ENCODE measurements at places on chromosomes 5 and 9.

DNA sequence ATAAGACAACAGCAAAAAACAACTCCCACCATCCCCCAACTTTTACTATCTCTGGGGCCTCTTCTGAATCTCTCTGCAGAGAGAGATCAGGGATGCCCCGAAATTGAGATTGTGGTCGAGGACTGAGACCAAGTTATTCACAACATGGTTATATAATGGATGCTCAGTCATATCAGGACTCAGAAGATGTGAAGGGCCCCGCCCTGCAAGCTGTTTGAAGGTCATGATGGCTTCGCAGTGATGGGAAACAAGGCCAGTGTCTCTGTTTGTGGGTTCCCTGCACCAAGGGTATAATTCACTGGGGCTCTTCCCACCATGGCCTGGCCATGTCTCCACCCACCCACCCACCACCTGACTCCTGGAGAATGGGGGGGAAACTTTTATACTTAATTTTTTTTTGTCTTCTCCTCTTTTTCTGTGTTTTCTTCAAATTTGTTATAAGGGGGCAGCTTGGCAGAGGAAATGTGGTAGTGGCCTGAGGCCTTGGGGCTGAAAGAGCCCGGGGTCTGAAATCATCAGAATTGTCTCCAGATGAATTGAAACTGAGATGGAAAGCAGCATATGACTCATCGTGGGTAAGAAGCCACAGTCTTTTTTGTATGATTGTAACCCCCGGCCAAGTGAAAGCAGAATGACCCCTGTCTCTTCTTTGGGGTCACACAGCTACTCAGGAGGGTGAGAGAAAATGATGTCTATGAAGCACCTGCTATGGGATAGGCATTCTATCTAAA is 15.0 kb upstream of the TEX48 start:
- DNase-seq = peak; percentile 51

DNA sequence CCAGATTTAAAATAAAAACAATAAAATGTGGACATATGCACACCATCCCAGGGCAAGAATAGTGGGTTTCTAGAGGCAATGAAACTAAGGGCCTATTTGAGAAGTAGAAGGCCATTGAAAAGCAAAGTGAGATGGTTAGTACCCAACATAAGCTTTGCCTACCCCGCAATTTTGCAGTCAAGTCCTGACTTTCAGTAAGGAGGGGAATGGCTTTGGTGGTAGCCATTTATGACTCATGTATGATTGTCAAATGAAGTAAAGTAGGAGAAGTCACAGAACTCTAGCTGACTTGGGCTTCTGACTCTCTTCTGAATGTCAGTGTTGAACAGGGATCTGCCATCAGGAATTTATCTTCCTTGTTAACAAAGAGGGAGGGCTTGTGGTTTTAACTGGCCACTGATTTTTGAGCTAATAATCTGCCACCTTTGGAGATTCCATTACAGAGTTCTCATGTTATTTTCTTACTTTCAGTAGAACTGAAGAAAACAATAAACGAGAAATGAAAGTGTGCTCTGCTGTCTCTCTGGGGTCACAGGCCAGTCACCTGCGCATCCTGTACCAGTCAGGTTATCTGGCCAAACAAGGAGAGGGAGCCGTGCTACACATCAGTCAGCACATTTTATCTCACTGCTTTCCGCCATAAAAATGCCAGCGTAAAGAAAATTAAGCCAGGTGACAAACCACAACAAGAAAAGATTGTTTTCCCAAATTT is 14.3 kb upstream of the SNCAIP start:
- no peak for DNase-seq

- DNase-seq = no peak
These were observed 84.6 kb downstream of the PLPP1 start for GRCh38 chr5:55450050-55450765.

DNA sequence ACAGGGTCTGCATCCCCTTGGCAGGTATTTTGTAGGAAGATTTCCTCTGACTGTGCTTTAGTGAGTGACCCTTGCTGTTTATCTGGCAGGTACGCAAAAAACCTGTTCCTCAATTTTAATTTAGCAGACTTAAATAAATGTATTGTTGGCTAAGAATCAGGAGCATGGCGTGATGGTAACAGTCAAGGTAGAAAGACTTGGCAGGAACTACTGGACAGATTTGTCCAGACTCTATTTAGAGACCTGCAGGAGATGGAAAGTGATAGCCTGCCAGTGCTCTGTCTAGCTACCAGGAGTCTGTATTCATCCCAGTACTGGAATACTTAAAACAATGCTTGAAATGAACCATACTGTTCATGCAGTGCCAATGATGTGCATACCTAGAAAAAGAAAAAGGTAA is 78.8 kb upstream of the MAST4 start:
- DNase-seq = no peak

DNA sequence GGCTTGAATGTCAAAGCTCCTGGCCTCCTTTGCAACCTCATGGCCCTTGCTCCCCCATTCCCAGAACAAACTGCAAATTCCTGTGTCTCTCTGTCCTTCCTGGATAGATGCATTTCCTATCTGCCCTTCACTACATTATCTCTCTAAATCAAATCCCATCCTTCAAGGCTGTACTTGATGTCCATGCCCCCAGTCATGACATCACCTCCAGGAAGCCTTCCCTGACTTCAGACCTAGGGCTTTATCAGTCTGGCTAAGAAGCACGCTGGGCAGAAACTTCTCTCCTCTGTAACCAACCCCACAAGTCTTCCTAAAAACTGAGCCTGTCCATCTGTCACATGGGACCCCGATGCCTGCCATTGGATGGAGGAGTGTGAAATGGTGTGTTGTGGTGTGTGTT is 25.7 kb upstream of the TNIP1 start:
- no peak for DNase-seq

GRCh38 chr9:95816716-95817115 is 58.8 kb upstream of the ERCC6L2 start:
- DNase-seq = no peak

GRCh38 chr5:34001241-34001841 is 6.5 kb downstream of the AMACR start:
- DNase-seq = no peak

GRCh38 chr5:10563110-10563944 is 543 bp upstream of the ANKRD33B start:
- peak; percentile 25 for DNase-seq
